ENCODE measurements at places on chromosomes 3 and 15. TPM values are rescaled to one million over a fixed set of nuclear protein-coding genes. Genes with fewer than 3 reads are reported as not detected.

DNA sequence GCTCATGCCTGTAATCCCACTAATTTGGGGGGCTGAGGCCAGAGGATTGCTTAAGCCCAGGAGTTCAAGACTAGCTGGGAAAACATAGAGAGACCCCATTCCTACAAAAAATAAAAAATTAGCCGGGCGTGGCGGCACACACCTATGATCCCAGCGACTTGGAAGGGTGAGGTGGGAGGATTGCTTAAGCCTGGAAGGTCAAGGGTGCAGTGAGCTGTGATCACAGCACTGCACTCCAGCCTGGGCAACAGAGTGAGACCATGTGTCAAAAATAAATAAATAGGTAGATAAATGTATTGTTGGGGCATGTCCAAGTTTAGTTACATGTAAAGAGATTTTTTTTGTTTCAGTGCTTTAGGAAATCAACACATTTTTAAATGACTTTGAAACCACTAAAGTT, 36.4 kb downstream of the SLC12A1 start:
- DNase-seq, result no peak

SEMA3G gene
- total RNA-seq, result 3.9 TPM

KBTBD13 gene
- not detected for total RNA-seq

- no peak for DNase-seq
These were observed 138.5 kb downstream of the NTRK3 start for GRCh38 chr15:88118035-88118434.

DNA sequence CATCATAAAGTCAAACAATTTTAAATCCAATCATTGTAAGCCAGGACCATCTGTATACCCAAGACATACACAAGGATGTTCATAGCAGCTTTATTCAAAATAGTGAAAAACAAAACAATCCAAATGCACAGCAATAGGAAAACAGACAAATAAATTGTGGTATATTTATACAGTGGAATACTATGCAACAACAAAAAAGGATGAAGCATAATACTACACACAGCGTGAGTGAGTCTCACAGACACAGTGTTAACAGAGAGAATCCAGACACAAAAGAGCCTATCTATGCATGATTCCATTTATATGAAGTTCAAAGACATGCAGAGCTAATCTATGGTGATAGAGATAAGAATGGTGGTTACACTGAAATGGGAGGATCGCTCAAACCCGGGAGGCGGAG, 5.6 kb upstream of the MUC20 start:
- DNase-seq, result no peak

- DNase-seq, result no peak
These were observed 599.5 kb upstream of the EPHA6 start for GRCh38 chr3:96214941-96215340.

Data from sigmoid colon (tissue), 7 donors.